ENCODE measurements at places on chromosomes 7 and 10.
A peak's percentile ranks its signal among the peaks of the same experiment; 100 is the strongest.

GRCh38 chr10:102375250-102375649 lies 20.3 kb upstream of the NFKB2 start:
- no peak for DNase-seq

DNA sequence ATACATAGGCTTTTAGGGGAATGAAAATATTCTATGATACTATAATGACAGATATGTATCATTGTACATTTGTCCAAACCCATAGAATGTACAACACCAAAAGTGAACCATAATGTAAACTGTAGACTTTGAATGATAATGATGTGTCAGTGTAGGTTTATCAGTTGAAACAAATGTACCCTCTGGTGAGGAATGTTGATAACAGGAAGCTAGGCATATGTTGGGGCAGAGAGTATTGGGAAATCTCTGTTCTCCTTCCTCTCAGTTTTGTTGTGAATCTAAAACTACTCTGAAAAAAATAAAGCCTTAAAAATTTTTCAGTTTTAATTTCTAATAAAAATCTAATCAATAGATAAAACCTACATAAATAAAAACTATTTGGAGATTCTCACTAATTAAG lies 36.9 kb downstream of the C1GALT1 start:
- no peak for DNase-seq

- no peak for DNase-seq
Measured at GRCh38 chr10:63286340-63286739, 153.2 kb downstream of the NRBF2 start.

GRCh38 chr10:109450702-109451101 lies 472.6 kb downstream of the XPNPEP1 start:
- no peak for DNase-seq

DNA sequence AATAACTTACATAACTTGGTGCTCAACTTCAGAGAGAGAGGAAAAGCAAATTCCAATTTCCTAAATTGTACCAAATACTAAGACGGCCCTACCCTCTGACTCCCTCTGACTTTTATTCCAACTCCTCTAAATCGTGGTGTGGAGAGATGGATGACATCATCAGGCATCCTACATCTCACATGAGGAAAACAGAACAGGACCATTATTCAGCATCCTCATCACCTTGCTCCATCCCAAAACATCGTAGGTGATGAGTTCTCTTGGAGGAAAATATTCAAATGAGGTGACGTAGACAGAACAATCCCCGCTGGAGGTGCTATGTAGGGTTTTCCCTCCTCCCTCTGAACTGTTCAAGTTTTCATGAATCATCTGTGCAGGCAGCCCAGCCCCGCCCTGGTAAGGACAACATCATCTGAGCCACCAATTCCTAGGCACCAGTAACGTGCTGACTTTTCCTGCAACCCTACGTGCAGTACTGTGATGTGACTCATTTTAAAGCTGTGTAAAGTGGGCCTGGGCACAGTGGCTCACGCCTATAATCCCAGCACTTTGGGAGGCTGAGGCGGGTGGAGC lies 167.2 kb downstream of the CALN1 start:
- no peak for DNase-seq

- no peak for DNase-seq
Measured at GRCh38 chr7:54743580-54743979, 15.4 kb downstream of the SEC61G start.

- DNase-seq, result no peak
Measured at GRCh38 chr10:72540193-72540807, 85.6 kb downstream of the MICU1 start.

DNA sequence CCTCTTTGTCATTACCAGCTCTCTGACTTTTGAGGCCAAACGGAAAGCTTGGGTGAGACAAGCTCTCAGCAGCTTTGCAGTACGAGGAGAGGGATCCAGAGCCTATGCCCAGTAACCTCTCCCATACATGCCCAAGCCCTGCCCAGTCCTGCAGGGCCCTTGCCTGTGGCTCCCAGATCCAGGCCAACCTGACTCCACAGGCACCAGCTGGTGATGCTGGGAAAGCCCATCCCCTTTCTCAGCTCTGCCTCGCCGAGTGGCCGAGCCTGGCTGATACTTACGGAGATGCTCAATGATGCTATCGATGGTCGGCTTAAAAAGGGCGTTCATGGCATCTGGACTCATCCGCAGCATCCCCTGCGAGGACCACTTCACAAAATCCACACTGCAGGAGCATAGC lies 55.4 kb downstream of the PNLIPRP2 start:
- DNase-seq, result no peak

GRCh38 chr7:149723082-149723767 lies 50.2 kb downstream of the ZNF467 start:
- DNase-seq, result no peak

DNA sequence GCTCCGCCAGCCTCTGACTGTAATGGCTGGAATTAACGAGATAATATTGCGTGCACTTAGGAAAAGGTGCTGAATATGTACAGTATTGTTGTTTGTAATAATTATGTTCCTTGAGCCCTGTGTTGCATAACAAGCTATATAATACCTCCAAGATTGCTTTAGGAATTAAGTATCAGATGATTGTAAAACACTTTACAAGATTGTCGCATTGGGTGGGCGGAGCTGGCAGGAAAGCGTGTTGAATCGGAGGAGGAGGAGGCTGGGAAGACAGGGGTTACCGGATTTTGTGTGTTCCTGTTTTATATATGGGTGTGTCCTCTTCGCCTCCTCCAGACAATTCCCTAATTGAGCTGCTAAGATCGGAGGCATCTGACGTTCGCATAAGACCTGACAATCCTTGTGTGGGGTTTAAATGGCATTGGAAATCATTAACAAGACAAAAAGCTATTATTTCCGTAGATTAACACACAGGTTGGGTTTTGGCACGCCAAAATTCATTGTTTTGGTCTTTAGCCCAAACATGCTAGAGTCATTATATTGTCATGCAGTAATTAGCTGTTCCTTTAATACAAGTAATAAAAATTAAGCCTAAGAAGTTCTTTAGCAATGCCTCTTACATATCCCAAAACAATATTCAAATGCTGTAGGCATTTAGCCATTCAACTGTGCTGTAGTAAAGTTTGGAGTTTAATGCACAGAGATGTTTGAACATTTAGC lies 192.9 kb upstream of the SH2B2 start:
- no peak for DNase-seq

GRCh38 chr7:51016546-51016945 lies 233.8 kb upstream of the GRB10 start:
- DNase-seq, result no peak

GRCh38 chr10:7389844-7390243 lies 21.0 kb downstream of the SFMBT2 start:
- no peak for DNase-seq

GRCh38 chr10:124041675-124042445 lies 51.5 kb downstream of the CHST15 start:
- no peak for DNase-seq

DNA sequence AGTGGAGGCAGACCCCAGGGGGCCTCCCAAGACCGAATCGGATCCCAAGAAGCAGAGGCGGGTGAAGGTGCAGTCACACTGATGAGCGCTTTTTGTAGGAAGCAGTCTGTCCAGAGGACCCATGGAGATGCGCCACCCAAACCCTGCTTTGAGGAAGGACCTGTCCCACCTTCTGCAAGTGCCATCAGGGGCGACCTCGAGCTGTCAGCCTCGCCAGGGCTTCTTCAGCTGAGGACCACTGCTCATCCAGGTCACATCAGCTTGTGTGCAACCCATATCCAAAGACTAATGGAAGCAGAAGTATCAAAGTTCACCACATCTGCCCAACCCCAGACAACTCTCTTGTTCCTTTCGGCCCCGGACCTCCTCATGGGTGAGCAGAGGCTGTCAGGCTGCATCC lies 61.5 kb downstream of the KCNH2 start:
- no peak for DNase-seq

DNA sequence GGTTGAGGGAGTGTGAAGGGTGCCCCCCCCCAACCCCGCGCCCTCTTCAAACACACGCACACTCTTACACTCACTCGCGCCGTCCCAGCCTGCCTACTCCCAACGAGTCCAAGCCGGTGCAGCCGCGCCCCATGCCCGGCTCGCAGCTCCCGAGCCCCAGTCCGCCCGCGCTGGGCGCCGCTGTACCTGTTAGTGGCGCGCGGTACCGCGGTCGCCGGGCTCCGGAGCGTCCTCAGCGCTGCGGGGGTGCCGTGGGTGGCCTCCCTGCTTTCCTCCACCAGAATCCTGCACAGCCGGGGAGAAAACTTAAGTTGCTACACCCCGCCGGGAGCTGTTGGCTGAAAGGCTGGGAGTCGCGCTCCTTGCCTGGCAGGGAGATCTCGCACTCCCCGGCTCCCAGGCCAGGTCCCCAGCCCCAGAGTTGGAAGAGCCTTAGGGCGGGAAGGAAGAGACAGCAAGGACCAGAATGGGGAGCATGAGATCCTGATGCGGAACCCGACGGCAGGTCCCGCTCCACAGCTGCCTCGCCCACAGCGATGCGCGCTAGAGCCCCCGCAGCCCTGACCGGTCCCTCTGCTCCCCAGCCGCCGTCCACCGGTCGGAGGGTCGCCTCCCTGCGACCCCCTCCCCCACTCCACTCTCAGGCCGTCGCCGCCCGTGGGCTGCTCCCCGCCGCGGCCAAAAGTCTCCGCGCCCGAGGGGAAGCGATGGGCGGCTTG lies 863 bp downstream of the ST8SIA6 start:
- DNase-seq, result no peak

DNA sequence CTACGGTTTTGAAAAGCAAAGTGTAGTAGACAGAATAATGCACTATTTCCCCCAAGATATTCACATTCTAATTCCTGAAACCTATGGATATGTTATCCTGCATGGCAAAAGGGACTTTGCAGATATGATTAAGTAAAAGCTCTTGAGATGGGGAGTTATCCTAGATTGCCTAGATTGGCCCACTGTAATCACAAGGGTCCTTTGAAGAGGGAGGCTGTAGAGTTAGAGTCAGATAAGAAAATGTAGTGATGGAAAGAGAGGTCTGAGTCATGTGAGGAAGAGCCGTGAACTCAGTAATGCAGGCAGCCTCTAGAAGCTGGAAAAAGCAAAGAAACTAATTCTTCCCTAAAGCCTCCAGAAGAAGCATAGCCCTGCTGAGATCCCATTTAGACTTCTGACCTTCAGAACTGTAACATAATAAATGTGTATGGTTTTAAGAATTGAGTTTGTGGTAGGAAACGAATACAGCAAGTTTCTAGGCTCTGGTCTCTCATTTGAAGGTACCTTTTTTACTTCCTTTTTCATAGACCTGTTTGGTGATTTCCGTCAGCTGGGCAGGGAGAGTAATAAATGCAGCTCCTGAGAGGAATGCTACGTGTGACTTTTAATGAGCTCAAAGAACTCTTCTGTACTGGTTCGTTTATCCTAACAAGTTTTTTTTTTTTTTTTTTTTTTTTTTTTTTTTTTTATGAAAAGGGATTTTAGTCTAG lies 41.9 kb upstream of the NXPH1 start:
- DNase-seq, result no peak

DNA sequence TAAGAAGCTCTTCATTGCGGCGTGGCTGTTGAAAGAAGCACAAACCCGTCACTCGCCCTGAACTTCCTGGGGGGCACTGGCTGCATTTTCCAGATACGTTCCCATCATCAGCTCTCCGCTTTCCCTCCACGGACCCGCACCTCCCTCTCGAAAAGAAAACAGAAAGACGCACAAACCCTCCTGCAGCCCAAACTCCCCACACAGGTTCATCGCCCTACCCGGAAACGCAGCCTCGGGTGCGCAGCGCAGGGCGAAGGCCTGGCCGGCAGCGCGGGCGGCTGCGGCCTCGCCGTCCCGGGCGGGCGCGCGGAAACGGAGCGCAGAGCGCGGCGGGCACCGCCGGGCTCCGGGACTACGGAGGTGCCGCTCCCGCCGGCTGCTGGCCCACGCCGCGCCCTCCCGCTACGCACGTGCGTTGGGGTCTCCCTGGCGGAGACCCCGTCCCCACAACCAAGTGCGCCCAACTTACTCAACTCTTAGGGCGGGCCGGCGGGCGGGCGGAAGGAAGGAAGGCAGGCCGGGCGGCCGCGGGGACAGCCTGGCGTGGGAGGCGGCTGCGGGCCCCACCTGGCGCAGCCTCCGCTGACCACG lies 822 bp downstream of the ZNF800 start:
- peak; percentile 14 for DNase-seq

DNA sequence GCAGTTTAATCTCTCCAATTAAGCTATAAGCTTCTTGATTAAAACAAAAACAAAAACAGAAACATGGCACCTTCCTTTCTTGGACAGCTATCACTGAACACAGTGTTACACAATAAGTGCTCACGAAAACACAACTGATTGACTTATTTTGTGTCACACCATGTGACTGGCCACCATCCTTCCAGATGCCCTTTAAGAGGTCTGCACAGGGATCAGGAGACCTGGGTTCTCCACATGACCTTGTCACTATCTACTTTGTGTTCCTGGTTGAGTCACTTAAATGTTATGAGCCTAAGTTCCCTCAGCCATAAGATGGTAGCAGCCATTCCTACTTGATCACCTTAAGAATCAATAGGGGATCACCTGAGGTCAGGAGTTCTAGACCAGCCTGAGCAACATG lies 120.1 kb downstream of the HIPK2 start:
- DNase-seq, result no peak

- DNase-seq, result no peak
Measured at GRCh38 chr7:617614-618538, 98.2 kb upstream of the PDGFA start.

DNA sequence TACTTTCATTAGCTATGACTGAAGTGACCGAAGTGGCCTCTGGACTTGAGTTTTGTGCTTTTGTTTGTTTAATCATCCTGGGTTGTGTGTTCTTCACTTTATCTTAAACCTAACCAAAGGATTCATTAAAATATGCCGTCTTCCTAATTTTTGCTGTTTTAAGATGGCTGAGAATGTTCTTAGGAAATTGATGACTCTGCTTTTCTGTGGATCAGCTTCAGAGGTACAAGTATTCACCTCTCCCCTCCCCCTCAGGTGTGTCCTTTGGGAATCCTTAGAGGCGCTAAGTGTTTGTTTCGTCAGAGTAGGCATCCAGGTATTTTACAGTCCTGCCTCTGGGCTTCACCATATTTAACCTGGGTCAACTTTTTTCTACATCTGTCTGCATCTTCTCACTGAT lies 1.1 kb downstream of the CCDC126 start:
- no peak for DNase-seq

- DNase-seq, result no peak
Measured at GRCh38 chr10:62182595-62182994, 86.0 kb downstream of the RTKN2 start.

Measured in activated CD4-positive, alpha-beta T cell treated with anti-CD3 and anti-CD28 coated beads for 24 hours (primary cell).